Activated gamma-delta T cell (primary cell): ENCODE measurements at places on chromosomes 16 and 17.

GRCh38 chr17:78369791-78370381, 8.6 kb upstream of the PGS1 start:
- no peak for DNase-seq

- no peak for DNase-seq
Measured at GRCh38 chr17:73201215-73202069, 8.6 kb downstream of the COG1 start.

DNA sequence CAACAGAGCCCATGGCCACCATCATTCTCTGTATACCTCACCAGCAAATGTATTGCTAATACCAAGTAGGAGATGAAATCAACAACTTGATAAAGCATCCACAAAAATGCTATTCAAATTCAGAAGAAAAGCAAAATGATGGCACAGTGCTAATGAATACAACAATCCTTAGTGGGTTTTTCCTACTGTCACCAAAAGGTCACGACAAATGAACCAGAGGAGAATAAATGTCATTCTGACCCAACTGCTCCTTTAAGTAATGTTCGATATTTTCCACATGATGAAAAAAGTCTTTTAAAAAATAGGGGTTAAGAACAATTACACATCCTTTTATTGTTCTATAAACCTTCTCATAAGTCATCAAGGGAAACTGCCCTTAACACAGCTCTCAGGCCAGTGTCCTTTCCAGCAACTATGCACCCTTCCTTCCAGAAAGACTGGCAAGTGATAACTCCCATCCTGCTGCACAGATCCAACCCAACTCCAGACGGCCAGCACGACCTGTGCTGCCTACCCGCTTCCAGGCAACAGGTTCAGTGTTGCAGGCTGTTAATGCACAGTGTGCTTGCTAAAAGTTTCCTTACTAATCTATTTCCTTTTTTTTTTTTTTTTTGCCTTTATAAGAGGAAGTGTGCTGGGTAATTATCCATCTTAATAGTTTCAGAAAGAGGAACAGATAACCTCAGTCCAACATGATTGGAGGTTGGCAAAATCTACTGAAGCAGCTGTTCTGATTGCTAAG, 15.4 kb downstream of the FBXO31 start:
- no peak for DNase-seq

DNA sequence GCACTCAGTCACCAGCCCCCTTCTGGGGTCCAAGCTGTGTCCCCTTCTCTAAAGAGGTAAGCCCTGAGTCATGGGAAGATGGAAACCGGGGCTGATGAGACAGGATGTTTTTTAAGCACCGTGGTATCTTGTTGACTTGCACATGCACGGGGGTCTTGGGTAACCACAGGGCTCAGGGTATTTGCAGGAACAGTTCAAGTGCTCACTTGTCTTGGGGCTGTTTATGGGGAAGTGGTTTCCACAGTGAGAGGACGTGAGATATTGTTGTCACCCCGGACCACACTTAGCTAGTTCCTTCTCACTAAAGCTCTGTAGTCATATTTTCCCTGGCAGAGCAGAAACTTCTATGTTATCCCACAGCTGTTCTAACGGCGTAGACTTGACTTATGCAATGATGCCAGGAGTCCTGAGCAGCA, 7.7 kb downstream of the CCL3L1 start:
- no peak for DNase-seq

DNA sequence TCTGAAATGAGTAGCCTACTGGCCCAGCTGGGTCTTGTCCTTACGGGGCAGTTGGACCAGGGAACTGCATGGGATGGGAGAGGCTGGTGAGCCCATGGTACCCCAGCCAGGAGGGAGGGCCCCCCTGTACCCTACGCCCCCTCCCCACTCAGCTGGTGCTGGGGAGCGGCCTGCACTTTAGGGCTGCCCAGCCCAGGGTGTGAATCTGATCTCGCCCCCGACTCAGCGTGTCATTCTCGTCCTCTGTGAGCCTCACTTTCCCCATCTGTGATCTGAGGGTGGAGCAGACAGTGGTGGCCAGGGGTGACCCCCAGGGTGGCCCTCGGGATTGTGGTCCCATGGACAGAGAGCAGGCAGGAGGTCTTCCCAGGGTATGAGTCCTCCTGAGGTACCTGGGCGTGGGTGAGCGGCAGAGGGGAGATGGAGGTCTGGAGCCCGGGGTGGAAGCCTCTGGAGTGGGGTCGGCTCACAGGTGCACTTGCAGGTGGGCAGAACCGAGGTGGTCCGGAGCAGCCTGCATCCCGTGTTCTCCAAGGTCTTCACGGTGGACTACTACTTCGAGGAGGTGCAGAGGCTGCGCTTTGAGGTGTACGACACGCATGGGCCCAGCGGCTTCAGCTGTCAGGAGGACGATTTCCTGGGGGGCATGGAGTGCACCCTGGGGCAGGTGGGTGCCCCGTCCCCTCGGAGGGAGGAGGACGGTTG, 1.6 kb downstream of the CPNE7 start:
- no peak for DNase-seq

- no peak for DNase-seq
Measured at GRCh38 chr16:22912654-22913053, 98.7 kb downstream of the HS3ST2 start.

DNA sequence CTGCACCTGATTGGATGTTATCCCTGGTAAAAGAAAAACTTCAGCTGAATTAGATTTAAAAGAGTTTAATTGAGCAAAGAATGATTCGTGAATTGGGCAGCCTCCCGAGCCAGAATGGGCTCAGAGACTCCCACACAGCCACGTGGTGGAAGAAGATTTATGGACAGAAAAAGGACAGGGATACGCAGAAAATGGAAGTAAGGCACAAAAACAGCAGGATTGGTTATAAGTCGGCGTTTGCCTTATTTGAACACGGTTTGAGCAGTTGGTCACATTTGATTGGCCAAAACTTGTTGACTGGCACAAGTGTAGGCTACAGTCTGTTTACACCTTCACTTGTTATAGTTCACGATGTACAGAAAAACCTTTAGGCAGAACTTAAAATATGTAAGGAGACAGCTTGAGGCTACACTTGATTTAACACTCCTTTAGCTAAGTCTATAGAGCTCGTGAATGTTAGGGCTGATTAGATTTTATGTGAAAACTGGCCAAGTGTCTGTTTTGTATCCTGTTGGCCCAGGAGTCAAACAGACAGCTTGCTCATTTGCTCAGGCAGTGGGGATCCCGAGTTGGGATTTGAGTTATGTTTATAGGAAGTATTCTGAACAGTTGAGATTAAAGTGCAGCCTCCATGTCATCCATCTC, 119.5 kb upstream of the SHISA6 start:
- no peak for DNase-seq

- DNase-seq, result no peak
Measured at GRCh38 chr16:78677181-78677731, 577.8 kb downstream of the WWOX start.

- no peak for DNase-seq
Measured at GRCh38 chr17:69406941-69407340, 7.6 kb upstream of the MAP2K6 start.

DNA sequence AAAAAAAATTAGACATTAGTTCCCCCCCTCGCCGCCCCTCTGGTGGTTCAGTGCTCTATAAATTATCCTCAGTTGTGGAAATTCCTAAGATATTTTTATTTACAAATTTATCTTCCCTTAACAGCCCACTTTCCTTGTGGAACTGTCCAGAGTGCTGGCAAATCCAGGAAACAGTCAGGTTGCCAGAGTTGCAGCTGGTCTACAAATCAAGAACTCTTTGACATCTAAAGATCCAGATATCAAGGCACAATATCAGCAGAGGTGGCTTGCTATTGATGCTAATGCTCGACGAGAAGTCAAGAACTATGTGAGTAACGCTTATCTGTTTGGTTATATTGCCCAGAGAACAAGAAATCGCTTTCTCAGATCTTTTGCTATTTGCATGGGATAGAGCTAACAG, 2.9 kb downstream of the KPNB1 start:
- DNase-seq, result no peak

- no peak for DNase-seq
Measured at GRCh38 chr16:89007371-89008249, 30.6 kb upstream of the CBFA2T3 start.

- no peak for DNase-seq
Measured at GRCh38 chr16:32116080-32116479, 137.0 kb upstream of the TP53TG3D start.

DNA sequence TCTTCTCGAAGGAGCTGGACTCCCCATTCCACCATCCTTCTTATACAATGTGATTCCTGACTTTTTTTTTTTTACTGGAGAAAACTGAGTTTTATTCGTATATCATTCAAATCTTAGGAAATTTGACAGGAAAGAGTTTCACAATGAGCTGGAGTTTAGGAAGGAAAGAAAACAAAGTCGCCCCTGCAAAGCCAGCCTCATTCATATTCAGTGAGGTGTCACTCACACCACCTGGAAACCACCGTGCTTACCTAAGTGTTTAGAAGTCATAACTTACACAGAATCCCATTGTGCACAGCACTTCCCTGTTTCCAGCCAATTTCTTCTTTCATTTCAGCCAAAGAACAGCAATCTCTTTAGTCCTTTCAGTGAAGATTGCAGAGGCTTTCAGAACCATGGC, 90.3 kb upstream of the CHMP6 start:
- DNase-seq, result no peak

DNA sequence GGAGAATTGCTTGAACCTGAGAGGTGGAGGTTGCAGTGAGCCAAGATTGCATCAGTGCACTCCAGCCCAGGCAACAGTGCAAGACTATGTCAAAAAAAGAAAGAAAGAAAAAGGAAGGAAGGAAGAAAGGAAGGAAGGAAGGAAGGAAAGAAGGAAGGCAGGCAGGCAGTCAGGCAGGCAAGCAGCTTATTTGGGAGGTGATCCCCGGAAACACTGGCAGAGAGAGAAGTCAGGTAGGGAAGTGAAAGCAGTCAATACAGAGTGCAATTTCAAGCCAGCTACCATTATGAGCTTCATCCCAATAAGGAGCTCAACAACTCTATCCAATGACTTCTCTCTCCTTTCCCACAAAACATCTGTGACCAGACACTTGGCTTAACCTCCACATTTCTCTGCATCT, 83.0 kb upstream of the TBC1D3K start:
- DNase-seq, result no peak

- no peak for DNase-seq
Measured at GRCh38 chr16:68257906-68258800, 6.2 kb upstream of the SLC7A6 start.

- no peak for DNase-seq
Measured at GRCh38 chr17:14317383-14317782, 16.5 kb downstream of the HS3ST3B1 start.

GRCh38 chr17:67902511-67903231, 77.4 kb downstream of the BPTF start:
- no peak for DNase-seq

DNA sequence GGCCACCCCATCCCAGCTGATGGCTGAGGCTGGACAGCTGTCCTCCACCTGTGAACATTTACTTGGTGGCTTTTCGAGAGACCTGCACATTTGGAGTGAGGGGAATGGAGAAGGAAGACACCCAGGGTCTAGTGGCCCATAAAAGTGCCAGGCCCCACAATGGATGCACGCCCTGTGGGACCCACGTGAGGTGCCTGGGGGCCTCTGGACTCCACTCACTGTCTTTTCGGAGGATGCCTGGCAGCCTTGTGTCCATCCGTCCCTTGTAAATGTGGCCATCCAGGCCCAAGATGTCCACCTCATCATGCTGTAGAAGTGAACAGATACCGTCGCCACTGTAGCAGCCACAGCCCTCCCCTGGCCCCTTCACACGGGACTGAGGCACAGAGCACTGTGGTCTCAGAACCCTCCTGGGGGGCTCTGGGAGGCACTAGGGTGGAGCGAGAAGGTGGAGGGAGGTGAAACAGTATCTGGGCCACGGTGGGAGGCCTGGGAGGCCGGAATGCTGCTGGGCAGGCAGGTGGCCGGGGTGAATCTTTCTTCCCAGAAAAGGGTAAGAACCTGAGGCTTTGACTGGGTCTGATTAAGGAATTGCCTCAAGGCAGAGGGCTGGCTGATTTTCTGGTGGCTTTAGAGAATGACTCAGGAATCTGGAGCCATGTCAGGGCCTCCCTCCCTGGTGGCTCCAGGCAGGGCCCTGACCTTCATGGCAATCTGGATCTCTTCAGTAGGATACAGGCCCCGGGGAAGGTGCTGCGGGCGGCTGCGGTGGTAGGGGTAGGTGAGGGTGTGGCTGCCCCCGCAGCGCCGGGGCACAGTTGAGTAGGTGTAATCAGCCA, 11.5 kb downstream of the UBALD2 start:
- no peak for DNase-seq

DNA sequence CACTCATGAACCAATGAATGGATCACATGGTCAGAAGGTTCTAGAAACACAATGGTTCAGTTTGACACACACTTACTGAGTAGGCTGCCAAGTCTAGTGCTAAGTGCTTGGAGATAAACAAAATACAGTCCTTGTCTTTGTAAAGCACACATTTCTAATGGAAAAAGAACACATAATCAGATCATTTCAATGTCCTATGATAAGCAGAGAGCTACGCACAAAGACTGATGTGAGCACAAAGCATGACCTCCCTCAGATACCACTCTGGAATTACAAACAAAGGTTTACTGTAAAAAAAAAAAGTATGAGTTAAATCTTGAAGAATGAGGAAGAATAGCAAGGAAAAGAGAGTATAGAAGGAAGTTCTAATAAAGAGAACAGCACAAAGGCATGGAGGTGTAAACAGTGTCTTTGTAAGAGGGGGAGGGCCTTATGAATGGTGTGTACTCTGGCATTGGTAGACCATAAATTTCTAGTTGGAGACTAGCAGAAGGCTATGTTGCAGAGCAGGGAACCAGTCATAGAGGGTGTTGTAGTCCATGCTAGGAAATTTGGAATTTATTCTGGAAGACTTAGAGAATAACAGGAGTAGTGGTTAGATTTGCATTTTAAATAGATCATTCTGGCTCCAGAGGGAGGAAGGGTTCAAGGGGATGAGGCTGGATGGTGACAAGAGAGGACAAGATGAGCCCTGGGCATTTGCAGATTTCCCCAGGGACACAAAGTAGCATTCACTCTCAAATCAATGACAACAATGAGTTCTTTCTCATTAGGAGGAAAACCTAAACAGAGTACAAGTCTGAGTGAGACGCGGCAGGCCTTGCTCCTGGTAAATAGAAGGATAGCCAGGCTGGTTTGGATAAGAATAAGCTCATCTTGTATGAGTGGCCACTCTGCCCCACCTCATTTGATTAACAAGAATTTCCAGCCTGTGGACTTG, 468.0 kb downstream of the TOX3 start:
- DNase-seq, result no peak

- DNase-seq, result no peak
Measured at GRCh38 chr17:29458066-29458465, 67.9 kb downstream of the TAOK1 start.

DNA sequence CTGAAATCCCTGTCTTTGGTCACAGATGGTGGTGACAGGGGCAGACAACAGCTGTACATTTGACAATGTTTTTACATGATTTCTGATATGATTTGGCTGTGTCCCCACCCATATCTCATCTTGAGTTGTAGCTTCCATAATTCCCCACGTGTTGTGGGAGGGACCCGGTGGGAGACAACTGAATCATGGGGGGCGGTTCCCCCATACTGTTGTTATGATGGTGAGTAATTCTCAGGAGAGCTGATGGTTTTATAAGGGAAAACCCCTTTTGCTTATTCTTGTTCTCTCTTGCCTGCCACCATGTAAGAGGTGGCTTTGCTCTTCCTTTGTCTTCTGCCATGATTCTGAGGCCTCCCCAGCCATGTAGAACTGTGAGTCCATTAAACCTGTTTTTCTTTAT, 353.9 kb downstream of the CPPED1 start:
- no peak for DNase-seq

- no peak for DNase-seq
Measured at GRCh38 chr17:73156166-73156840, 8.5 kb upstream of the SSTR2 start.

- DNase-seq, result no peak
Measured at GRCh38 chr16:3328643-3329042, 23.3 kb downstream of the ZNF75A start.
